ENCODE measurements at places on chromosomes 1 and 21. TPM values are rescaled to one million over a fixed set of nuclear protein-coding genes. Genes with fewer than 3 reads are reported as not detected.

GRCh38 chr1:65564493-65564892 lies 144.0 kb downstream of the LEPR start:
- DNase-seq: no peak

C1orf115 gene
- 1.9 TPM for total RNA-seq

GRCh38 chr21:16195538-16195910 lies 465.7 kb downstream of the USP25 start:
- peak; percentile 83 for DNase-seq

DNA sequence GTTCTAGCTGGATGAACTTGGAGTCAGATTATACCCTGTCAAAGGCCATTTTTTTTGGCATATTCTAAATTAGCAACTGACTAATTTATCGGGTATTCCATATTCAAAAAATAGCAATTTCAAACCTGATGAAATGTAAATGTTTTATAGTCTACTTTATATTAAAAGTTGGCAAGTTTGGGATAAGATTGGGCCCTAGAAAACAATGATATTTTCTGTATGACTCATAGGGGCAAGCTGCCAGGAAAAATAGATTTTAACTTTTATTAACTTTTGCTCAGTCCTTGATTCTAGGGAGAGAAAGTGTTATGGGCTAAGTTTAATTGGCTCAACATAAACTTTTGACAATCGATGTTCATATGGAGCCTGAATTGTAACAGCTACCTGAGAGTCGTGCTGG lies 576.9 kb upstream of the B3GALT2 start:
- DNase-seq: peak; percentile 11

LSS gene
- 45.7 TPM for total RNA-seq

GRCh38 chr21:9760398-9761074 lies 760.8 kb upstream of the TPTE start:
- DNase-seq: no peak

- DNase-seq: peak; percentile 80
Observed at GRCh38 chr1:43207229-43207853, 35.2 kb downstream of the CFAP57 start.

- no peak for DNase-seq
Observed at GRCh38 chr1:147245129-147245528, 2.6 kb downstream of the CHD1L start.

GPR52 gene
- total RNA-seq: not detected

- no peak for DNase-seq
Observed at GRCh38 chr1:86448670-86449069, 20.1 kb upstream of the CLCA1 start.

GRCh38 chr1:27650539-27651175 lies 15.7 kb upstream of the FGR start:
- DNase-seq: peak; percentile 69

ICOSLG gene
- under 0.01 TPM for total RNA-seq

- no peak for DNase-seq
Observed at GRCh38 chr1:63971557-63971956, 197.7 kb downstream of the ROR1 start.

DNA sequence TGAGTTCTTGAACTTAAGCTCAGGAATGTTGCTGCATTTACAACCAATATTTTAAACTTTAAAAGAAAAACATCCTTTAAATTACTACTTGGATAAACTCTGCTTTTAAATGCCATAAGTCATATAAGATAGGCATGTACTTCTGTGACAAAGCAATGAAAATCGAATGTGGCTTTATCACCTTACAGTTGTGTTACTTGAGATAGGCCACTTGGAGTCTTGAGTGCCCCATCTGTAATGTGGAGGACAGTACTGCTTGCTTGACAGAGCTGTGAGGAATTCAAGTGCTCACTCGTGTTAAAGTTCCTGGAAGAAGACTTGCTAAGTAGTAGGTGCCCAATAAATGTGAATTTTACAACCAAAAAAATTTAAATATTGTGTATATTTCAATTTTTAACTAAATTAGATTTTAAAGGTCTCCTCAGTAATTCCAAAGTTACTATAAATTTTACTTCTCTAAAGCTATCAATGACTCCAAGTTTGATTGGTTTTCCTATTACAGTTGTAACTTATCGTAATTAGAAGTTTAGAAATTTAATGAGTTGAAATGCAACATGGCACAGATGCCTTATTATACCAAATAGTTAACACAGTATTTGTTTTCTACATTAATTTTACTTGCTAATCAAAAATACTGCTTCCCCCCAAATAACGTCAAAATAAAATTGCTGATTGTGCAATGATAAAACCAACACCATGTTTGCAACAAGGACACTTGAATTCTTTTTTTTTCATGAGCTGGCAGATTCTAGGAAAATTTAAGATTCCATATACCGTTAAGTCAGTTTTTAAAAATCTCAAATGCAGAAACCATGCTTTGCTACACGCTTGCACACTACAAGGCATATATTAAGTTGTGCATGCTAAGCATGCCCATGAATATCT lies 21.8 kb downstream of the PSMB2 start:
- no peak for DNase-seq

DNA sequence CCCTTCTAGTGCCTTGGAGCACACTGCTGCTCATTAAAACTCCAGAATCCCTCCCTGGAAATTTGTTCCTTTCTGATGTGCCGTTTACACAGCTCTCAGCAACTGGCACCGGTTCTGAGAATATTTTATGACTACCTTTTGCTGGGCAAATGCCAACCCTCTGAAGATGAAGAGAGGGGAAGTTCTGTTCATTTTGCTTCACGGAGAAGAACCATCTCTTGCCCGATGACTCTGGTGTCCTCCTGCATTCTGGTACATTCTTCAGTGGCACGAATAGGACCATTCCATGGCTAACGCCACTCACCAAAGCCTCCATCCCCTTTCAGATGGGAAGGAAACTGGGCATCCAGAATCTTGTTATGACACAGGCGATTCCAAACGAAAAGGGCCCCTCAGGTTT lies 96.2 kb upstream of the SIM2 start:
- no peak for DNase-seq

LRRC41 gene
- total RNA-seq: 131 TPM

DNA sequence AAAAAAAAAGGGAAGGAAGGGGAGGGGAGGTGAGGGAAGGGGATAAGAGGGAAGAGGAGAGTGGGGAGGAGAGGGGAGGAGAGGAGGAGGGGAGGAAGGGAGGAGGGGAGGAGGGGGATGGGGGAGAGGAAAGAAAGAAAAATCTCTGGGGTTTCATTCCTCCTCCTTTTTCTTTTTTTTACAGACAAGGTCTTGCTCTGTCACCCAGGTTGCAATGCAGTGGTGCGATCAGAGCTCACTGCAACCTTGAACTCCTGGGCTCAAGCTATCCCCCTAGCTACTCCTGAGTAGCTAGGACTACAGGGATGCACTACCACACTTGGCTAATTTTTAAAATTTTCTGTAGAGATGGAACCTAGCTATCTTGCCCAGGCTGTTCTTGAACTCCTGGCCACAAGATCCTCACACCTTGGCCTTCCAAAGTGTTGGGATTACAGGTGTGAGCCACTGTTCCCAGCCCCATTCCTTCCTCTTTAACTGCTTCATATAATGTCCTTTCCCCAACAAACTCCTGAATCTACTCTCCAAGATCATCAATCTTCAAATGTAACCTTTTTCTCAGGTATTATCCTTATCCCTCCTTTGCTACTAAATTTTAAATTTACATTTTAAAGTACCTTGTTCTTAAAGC lies 23.2 kb downstream of the GON4L start:
- DNase-seq: no peak

- no peak for DNase-seq
Observed at GRCh38 chr1:94768036-94768435, 52.1 kb upstream of the SLC44A3 start.

TMEM240 gene
- total RNA-seq: 3.3 TPM

RRP1 gene
- total RNA-seq: 25.2 TPM

TEKT2 gene
- total RNA-seq: not detected

CFAP107 gene
- not detected for total RNA-seq

DNA sequence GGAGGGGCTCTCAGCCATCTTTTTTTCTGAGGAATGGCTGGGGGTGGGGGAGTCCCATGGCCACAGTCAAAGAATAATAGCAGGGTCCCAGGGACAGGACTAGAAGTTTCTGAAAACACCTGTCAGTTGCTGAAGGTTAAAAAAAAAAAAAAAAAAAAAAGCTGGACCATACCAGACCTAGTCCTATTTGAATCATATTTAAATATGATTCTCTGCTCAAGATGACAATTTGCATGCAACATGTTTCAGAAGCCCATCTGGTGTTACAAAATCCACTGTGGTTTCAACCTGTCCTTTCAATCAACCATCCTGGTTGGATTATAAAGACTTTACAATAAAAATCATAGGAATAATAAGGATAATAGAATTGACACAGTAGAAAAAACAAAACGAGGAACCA lies 153.7 kb downstream of the TENT5C start:
- no peak for DNase-seq

KLHL17 gene
- total RNA-seq: 23.3 TPM

All from GM23248 (cell line).